Endothelial cell (in vitro differentiated cells): ENCODE measurements at places on chromosomes 12 and 14.
A peak's percentile ranks its signal among the peaks of the same experiment; 100 is the strongest.

DNA sequence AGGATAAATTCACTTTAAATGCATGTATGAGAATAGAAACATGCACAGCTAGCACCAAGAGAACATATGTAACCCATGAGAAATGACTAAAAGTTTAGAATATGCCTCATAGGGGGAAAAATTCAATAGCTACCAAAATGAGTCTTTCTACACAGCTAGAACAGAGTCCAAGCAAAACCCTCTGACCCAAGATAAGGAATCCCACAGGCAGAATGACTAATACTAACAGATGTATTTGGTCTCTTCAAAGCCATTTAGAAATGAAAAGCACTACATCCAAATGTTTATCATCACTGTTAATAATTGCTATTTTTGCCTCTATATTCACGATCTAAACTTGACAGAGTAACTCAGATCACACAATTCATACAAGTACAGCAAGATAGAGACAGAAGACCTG lies 44.0 kb downstream of the KICS2 start:
- peaks cover 2% of the 10 kb centered on the region for H3K27me3 ChIP-seq
- DNase-seq: no peak
- H3K4me3 ChIP-seq: no peak overlapping the region

DNA sequence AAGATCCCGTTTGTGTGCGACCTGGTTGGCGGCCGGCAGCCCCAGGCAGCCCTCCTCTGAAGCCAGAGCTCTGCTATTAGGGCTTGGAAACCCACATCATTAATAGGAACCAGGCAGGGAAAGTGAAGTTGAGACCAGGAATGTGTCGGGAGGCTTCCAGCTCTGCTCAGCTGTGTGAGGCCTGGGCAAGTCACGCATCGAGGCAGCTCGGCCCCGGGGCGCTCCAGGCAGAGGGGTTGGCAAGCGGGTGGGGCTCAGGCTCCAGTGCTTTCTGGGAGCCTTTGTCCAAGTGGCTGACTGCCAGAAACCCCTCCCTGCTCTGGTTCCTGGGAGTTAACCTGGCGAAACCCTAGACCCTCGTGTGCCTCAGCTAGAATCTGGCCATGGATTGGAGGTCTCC lies 1151.7 kb downstream of the VRK1 start:
- no peak overlapping the region for H3K27ac ChIP-seq
- H3K36me3 ChIP-seq: no peaks in the 10 kb centered on the region
- no peak for DNase-seq

- H3K36me3 ChIP-seq: no peaks in the 10 kb centered on the region
- no peaks in the 10 kb centered on the region for H3K4me1 ChIP-seq
- H3K27me3 ChIP-seq: no peaks in the 10 kb centered on the region
- no peak for DNase-seq
- H3K4me3 ChIP-seq: no peak overlapping the region
- no peak overlapping the region for H3K27ac ChIP-seq
These were observed 1115.6 kb downstream of the BCL11B start for GRCh38 chr14:98156411-98156810.

GRCh38 chr12:45591635-45592034 lies 137.9 kb upstream of the ARID2 start:
- H3K4me3 ChIP-seq: no peak overlapping the region
- no peaks in the 10 kb centered on the region for H3K36me3 ChIP-seq
- H3K4me1 ChIP-seq: no peaks in the 10 kb centered on the region
- no peak overlapping the region for H3K27ac ChIP-seq
- no peak for DNase-seq
- H3K27me3 ChIP-seq: no peaks in the 10 kb centered on the region

GRCh38 chr14:28751467-28752058 lies 15.0 kb upstream of the FOXG1 start:
- no peak overlapping the region for H3K4me3 ChIP-seq
- H3K27ac ChIP-seq: no peak overlapping the region
- peaks cover 7% of the 10 kb centered on the region for H3K4me1 ChIP-seq
- peak; percentile 66 for DNase-seq

DNA sequence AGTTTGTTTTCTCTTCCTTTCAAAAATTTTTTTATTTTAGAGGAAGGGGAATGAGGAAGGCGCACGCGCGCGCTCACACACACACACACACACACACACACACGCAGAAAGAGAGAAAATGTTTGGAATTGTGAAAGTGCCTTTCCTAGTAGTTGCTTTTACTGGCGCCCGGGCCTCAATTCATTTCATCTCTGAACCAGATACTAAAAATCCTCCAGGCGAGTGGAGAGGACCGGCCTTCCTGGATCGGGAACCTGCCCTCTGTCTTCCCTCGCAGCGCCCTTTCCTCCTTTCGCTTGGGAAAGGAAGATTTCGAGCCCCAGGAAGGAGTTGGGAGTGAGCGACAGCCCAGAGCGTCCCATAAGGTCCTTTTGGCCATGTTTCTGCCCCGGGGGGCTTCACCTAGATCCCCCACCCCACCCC lies 7.8 kb upstream of the TBX3 start:
- no peak for DNase-seq
- H3K27me3 ChIP-seq: peaks cover 38% of the 10 kb centered on the region
- no peak overlapping the region for H3K27ac ChIP-seq
- no peaks in the 10 kb centered on the region for H3K36me3 ChIP-seq

GRCh38 chr12:67599691-67600090 lies 48.9 kb upstream of the DYRK2 start:
- no peaks in the 10 kb centered on the region for H3K36me3 ChIP-seq
- H3K27ac ChIP-seq: no peak overlapping the region
- DNase-seq: no peak
- H3K27me3 ChIP-seq: no peaks in the 10 kb centered on the region
- H3K4me1 ChIP-seq: no peaks in the 10 kb centered on the region
- H3K4me3 ChIP-seq: no peak overlapping the region

DNA sequence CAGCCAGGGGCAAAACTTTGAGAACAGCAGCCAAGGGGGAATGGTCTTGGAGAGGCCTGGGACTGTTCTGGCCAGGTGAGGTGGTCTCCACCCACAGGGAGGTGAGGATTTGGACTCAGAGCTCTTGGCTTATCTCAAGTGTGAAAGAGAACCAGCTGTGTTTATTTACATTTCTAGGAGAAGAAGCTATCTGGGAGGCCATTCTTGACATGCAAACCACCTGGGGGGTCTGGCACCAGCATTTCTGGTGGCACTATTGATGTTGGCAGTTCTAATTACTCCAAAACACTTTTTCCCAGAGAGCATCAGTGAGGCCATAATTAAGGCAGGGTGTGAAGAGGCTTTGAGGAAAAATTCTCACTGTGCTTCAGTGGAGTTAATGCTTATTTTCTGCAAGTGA lies 95.1 kb downstream of the CAND1 start:
- no peak for DNase-seq
- no peak overlapping the region for H3K27ac ChIP-seq
- H3K36me3 ChIP-seq: no peaks in the 10 kb centered on the region
- no peaks in the 10 kb centered on the region for H3K4me1 ChIP-seq

DNA sequence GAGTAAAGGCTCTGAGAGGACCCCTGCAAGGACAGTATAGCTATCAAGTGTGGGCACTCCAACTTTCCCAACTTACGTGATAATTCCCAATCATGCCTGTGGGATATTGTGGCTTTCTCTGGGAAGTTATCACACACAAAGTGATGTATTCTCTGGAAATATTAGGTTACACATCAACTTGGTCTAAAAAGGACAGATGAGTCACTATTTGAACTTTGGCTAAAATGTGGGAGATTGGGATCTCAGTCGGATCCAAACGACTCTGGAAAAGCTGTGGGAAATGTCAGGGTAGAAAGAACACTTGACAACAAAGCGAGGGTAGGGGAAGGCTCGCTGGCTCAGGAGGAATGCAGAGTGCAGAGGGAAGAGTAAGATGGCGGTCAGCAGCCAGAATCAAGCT lies 1048.9 kb downstream of the BCL11B start:
- no peak overlapping the region for H3K27ac ChIP-seq
- H3K27me3 ChIP-seq: no peaks in the 10 kb centered on the region
- no peaks in the 10 kb centered on the region for H3K4me1 ChIP-seq
- DNase-seq: no peak
- H3K36me3 ChIP-seq: no peaks in the 10 kb centered on the region
- no peak overlapping the region for H3K4me3 ChIP-seq

- H3K4me1 ChIP-seq: no peaks in the 10 kb centered on the region
- no peaks in the 10 kb centered on the region for H3K27me3 ChIP-seq
- DNase-seq: peak; percentile 33
- H3K4me3 ChIP-seq: no peak overlapping the region
- H3K27ac ChIP-seq: no peak overlapping the region
These were observed 21.1 kb downstream of the BDKRB2 start for GRCh38 chr14:96225745-96226151.
